ENCODE measurements at places on chromosomes 7 and 10.

GRCh38 chr10:71193516-71193915 is 18.9 kb upstream of the UNC5B start:
- no peak for DNase-seq

GRCh38 chr7:28411876-28412662 is at the start of gene CREB5:
Gene CREB5 (plus strand): TSS chr7:28412518. CDS start chr7:28412915, 397 bp downstream.
- DNase-seq: no peak

DNA sequence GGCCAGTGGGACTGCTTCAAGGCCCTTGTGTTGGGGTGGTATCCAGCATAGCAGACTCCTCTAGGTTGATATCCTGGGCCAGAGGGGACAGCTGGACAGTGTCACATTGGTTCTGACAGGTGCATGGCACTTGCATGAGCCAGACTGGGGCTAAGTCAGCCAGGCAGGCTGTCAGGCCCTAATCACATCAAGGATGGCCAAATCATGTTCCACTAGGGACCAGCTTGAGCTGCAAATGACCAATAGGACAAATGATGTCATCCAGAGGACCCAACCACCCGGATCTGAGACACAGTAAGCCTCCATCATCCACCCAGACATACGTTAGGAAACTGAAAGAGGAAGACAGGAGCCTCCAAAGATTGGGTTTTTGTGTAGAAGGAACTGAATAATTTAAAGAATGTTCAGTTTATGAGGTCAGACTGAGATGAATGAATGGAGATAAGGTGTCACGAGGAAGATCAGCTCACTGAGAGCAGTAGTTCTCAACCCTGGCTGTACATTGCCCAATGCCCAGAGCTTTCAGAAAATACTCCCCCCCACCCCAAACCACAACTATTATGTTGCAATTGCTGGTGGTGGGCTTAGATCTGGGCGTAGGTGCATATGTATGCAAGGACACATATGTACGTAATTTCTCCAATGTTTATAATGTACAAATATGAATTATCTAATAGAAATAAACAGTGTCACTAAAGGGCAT is 75.2 kb upstream of the INHBA start:
- no peak for DNase-seq

- DNase-seq: no peak
Observed at GRCh38 chr10:52539463-52539862, 225.4 kb downstream of the DKK1 start.

GRCh38 chr10:11236234-11236633 is 218.6 kb downstream of the CELF2 start:
- DNase-seq: no peak

- no peak for DNase-seq
Observed at GRCh38 chr10:113967126-113967525, 76.5 kb upstream of the ADRB1 start.

- DNase-seq: no peak
Observed at GRCh38 chr7:155998328-155998691, 186.0 kb upstream of the SHH start.

DNA sequence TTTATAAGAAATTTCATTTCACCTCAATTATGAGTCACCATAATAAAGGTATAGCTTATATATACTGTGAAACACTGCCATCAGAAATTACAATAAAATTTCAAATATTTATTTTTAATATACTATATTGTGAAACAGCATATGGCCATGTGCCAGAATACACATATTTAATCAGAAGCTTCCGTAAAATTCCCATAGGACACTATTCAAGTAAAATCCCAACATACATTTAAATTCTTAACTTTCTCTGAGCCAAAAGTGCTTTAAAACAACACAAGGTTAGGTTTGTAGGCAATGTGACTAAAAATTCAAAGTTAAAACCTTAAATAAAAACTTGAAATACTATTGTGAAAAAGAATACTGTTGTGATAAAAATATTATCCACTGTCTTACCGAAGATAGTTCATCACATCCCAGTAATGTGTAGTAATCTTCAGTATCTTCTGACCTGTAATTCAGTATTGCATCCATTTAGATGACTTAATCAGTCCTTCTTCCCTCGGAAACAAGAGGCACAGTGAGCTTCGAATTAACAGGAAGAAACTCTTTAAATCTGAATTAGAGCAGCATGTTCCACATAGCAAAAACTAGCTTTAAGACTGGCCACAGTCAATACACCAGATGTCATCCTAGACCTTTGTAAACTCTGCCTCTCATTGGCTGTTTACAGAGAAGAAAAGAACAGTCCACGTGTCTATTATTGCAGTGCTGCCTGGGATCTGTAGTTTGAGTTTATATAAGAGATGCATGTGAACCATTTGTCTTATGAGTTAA is at the start of gene DNAJC12:
TSS of gene DNAJC12 (minus strand) at position 648 of the 774 bp plus-strand sequence. CDS start at position 471, 177 bp downstream.
- no peak for DNase-seq

DNA sequence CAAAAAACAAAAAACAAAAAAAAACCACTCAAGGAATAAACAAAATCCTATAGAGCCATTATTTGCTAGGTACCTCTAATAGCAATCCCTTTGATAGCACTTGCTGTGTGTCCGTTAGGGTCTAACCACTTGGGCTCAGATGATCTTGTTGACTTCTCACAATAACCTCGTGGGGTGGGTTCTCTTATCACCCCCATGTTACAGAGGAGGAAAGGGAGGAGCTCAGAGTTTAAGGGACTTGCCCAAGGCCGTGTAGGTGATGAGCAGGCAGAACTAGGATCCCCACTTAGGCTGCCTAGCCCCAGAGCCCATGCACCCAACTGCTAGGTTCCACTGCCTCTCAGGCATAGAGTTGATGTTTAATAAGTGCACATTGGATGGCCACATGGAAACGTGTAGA is 131.1 kb downstream of the CAMK1D start:
- DNase-seq: no peak

GRCh38 chr7:28142650-28143049 is 37.9 kb downstream of the JAZF1 start:
- no peak for DNase-seq

DNA sequence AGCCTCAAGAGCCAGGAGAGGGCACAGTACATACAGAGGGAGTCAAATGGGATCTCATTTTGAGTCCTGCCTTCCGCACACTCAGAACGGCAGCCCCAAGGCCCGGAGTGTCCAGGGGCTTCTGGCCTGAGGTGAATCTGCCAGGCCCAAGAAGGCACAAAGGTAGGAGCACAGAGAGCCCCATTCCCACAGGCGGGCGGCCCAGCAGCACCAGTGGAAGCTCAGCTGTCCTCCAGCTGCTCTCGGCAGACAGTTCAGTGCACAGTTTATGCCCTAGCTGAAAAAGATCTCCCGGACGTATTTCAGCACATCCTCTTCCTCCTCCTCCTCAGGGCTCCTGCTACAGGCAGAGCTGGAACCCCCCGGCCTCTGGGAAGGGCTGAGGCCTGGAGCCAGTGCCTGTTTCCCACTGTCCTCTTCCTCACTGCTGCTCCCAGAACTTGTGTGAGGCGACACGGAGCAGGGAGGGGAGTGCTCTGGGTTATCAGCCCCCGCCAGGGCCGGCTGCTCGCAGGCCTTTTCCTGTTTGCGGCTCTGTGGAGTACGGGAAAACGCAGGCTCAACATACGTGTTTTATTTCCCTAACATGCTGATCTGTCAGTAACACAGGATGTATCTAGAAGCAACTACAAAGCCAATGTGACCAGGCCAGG is 4.0 kb downstream of the CYREN start:
- DNase-seq: no peak

DNA sequence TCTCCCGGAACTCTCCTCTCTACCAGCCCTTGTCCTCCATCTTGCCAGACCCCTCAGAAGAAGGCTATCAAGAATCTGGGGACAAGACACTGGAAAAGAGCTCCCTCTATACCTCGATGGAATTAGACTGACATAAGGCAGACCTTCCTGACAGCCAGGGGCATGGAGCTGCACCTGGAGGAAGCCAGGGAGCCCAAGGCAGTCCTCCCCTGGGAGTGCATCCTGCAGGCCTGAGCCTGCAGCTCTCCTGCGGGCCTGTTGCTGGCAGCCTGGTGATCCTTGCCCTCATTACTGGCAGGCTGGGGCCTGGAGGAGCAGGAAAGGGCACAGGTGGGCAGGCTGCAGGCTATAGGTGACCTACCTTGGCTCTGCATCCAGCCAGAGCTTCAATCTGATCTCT is 323.4 kb downstream of the GRID1 start:
- DNase-seq: no peak

DNA sequence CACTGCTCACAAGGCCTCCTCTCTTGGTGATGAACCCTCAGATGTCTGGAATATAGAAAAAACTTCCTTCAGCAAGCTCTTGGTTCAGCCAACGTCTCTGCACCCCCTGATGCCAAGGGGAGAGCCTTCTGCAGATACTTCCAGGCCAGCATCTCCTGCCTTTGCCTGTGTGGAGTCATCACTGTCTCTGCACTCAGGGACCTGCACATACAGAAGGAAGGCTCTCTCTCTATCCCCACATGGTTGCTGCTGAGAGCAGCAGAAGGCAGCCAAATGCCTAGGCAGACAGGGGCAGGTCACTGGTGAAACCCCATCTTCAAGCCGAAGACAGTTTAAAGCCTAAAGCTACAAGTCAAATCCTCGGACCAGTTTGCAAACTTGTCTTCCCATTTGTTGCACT is 137.6 kb downstream of the WDR11 start:
- no peak for DNase-seq

GRCh38 chr10:13296476-13296875 is 3.4 kb downstream of the PHYH start:
- no peak for DNase-seq

DNA sequence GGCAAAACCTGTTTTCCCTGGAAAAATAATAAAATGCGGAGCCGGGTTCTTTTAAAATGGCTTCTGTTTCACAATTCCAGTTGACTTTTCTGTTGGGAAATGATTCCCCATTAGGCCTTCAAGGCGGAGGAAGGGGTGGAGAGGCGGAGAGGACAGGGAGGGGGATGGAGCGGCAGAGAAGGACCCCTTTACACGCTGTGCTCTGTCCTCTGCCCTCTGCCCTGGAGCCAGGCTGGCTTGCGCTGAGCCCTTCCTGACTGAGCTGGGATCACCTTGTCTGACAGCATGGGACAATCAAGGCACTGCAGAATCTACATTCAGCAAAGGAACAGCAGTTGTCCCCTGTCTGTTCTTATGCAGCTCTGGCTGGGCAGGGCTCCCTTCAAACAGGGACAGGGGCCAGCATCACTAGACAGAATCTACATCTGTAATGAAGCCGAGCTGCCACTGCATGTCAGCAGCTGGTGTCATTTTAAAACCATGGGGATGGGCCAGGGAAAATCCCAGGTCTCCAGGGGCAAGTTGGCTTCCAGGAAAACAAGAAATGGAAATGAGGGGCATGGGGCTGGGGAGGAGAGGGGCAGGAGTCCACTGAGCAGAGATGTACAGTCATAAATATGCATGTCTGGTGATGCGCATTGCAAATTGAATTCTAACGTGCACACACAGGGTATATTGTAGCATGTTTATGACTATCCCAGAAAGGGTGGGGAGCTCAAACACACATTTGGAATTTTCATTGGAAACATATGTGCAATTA is 120.0 kb downstream of the MKX start:
- no peak for DNase-seq

DNA sequence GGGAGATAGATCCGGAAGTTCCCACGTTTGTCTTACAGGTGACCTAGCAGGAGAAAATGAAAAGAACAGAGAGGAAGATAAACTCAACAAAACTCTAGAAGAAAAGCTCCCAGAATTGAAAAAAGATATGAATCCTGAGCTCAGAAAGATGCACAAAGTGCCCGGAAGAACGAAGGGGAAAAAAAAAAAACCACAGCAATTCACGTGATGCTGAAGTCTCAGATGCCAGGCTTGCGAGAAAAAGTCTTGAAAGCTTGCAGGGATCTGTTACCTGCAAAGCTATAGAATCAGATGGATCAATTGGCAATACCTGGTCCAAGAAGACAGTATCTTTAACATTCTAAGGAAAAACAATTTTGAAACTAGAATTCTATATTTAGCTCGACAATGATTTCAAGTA is 33.5 kb downstream of the CARD11 start:
- DNase-seq: no peak

DNA sequence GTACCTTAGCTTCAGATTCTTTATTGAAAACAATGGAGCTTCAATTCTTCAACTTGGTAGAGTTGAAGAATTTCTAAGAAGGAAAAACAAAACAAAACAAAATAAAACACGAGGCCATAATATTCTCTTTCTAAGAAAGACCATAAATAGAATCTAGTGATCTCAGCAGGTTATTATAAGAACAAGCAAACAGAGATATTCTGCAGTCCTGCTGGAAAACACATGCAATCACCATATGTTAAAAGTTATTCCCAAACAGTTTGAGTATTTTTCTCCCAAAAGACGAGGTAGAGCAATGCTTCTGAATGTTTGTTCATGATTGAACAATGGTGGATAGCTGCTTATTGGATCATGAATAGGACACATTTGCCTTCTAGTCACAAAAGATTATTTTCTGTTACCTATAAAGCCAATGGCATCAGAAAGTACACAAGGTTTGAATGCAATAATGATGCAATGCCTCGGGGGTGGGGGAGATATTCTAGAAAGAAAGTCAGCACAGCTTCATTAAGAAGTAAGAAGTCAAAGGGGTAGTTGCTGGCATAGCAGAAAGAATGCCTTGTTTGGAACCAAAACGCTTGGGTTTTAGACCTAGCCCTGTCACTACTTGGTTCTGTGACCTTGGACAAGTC is 59.3 kb downstream of the CREB3L2 start:
- no peak for DNase-seq

- no peak for DNase-seq
Observed at GRCh38 chr10:92729886-92730285, 40.1 kb downstream of the HHEX start.

DNA sequence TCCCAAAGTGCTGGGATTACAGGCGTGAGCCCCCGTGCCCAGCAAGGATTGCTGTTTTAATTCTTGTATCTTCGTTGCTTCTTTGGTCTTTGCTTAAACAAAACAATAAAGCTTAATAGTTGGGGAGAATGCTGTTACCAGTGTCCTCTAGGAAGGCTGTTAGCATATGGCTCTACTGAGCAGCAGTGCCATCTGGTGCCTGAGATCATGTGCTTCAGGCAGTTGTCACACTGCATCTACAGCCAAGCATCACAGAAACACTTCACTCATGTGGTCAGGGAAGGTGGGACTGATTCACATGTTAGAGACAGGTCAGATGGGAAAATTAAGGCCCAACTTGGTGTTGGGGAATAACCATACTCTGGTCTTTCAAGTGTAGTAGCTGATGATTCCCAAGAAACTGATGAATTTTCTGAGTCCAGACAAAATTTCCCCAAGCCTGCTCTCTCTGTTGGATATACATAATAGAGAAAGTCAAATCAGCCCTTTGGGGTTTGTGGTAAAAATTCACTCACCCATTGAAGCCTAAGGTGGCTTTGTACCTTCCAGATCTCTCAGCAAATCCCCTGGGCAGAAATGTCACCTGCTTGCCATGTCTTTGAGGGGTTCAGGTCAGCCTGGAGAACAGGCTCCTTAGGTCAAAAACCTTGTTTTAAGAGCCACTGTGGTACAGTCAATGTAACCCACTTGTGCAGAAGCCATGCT is 28.4 kb downstream of the UBE2D4 start:
- DNase-seq: no peak

- no peak for DNase-seq
Observed at GRCh38 chr10:24762161-24762924, 38.7 kb upstream of the ARHGAP21 start.

- DNase-seq: no peak
Observed at GRCh38 chr7:28208506-28208905, 27.9 kb upstream of the JAZF1 start.
